ENCODE measurements at places on chromosomes 7 and 10. TPM values are rescaled to one million over a fixed set of nuclear protein-coding genes. Genes with fewer than 3 reads are reported as not detected.

C1QL3 gene
- total RNA-seq = not detected

SLC26A4 gene
- total RNA-seq = 6.8 TPM

PBLD gene
- 0.86 TPM for total RNA-seq

FAM25C gene
- not detected for total RNA-seq

ANXA11 gene
- 34.2 TPM for total RNA-seq

TBXAS1 gene
- 6.3 TPM for total RNA-seq

MYL10 gene
- total RNA-seq = not detected

HOXA1 gene
- 5.5 TPM for total RNA-seq

HHEX gene
- not detected for total RNA-seq

GALNT17 gene
- total RNA-seq = not detected

PNLIPRP1 gene
- not detected for total RNA-seq

ZP3 gene
- 2.0 TPM for total RNA-seq

- DNase-seq = no peak
These were observed 110.9 kb downstream of the CCDC7 start for GRCh38 chr10:32556783-32557395.

GRCh38 chr10:127790066-127790624, 53.2 kb downstream of the FOXI2 start:
- no peak for DNase-seq

GRCh38 chr7:88322151-88322550, 15.5 kb upstream of the STEAP4 start:
- DNase-seq = no peak

DNA sequence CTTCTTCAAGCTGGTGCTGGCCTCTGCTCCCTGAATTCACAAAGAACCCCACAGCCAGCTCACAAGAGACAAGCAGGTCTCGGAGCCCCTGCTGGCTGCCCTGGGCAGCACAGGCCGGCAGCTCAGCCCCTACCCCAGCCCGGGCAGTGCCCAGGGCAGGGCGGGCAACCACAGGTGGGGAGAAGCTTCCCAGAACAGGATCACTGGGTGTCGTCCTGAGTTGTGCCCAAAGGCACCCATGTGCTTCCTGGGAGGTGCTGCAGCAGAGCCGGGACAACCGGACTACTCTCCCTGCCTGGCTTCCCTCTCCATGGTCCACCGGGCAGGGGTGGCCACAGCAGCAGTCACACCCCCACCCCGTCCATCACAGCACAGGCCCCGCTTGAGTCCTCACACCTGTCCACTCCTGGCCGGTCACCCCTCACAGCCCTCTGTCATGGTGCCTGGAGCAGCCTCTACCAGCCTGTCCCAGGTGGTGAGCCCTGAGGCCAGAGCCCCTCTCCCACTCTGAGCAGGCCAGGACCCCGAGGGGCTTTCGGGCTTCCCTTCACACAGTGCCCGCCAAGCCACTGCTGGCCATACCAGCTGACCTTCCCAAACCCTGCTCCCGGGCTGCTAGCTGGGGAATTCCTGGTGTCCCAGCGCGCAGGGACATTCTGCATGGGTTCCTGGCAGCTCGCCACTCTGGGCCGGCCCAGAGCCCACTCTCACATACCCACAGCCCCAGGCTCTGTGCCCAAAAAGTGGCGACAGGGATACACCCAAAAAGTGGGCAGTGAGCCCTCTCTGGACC, 3.1 kb downstream of the RASGEF1A start:
- no peak for DNase-seq

GRCh38 chr7:13852281-13852968, 137.0 kb downstream of the ETV1 start:
- no peak for DNase-seq

DNA sequence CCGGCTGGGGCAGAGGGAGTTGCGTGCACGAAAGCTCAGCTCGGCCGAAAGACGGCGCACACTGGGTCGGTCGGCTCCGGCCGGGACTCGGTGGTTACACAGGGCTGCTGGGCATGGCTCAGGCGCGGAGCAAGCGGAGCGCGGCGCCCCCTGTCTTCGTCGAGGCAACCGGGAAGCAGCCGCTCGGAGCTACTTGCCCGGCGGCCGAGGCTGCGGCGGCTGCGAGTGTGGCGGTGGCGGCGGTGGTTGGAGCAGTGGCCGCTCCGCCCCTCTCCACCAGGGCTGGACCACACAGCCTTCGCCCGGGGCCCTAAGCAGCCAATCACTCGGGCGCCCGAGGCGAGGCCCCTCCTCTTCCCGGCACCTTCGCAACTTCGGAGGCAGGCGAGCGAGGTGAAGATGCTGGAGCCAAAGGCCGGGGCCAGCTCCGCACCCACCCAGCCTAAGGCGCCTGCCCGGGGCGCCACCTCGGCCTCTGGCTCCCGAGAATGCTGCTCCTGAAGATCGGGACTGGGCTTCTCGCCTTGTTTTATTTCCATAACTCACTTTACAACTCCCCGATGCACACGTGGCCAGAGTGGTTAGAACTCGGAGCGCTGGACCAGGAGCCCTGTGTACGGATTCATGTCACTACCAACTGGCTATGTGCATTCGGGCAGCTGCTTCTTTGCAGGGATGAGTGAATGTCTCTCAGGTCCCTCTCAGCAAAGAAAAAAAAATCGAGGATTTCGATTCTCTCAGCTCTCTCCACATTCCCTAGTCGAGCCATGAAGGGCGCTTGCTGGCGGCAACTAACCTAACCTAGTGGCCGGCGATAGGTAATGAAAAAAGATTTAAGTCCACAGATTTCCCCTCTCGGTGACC, at the start of gene TLL2:
Gene TLL2 (minus strand): TSS at position 229 of the 864 bp plus-strand sequence. CDS start 241 bp downstream, outside the sequence.
- DNase-seq = peak; percentile 92

- peak; percentile 85 for DNase-seq
These were observed 21.0 kb upstream of the GNA12 start for GRCh38 chr7:2864999-2865670.

DNA sequence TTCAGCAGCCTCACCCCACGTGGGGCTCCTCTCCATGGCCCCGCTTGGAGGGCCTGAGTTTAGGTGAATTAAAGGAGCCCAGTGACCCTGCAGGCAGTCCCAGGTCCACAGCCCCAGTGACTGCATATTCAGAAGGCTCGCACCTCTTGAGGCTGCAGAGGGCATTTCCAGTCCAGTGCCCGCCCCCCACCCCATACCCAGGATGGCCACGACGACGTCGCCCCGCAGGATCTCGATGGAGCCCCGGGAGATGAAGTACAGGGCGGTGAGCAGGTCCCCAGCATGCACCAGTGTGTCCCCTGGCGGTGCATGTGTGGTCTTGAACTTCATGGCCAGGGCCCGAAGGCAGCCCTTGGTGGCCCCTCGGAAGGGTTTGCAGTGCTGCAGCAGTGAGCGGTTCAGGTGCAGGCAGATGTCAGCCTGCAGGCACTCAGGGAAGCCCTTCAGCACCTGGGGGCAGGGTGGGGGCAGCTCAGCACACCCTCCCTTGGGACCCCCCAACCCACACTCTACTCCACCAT, 28.1 kb downstream of the KCNH2 start:
- DNase-seq = no peak

GRCh38 chr7:155979566-155979965, 167.3 kb upstream of the SHH start:
- DNase-seq = no peak

DNA sequence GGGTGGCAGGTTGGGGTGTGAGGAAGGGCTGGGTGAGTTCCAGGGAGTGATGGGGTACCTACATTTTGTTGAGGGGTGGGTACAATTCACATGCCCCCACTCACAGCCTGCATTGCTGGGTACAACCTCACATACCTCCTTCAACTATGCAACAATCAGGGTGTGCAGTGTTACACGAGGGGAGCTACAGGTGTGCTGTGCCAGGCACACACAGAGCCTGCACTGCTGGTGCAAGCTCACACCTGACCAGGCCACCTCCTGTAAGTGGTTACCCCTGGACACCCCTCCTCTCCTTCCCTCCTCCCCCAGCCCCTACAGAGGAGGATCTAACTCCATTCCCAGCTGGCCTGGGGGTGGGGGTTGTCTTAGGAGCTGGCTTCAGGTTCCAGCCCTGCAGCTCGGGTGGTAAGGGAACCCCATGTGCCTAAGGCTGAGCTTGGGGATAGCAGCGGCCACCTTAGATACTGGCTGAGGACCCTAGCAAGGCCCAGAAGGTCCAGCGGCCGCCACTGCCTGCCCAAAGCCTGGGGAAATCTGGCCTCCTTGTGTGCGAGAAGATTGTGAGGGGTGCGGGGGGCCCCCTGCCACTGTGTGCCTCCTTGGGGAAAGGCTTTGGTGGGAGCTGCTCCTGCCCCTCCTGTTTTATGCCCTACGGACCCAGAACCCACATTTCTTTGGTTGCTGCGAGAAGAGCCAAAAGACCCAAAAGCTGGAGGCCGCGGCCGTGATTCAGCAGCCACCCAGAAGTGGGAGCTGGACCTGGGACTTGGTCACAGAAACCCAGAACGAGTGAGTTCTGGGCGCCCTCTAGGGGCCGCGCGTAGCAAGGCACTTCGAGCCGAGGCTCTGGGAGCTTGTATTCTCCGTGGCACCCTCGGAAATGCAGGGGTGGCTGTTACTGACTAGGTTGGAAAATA, 10.8 kb downstream of the TLX1 start:
- DNase-seq = peak; percentile 81

GRCh38 chr10:77301305-77301730, 336.3 kb downstream of the KCNMA1 start:
- DNase-seq = peak; percentile 32

GRCh38 chr10:88228130-88228529, 355.0 kb downstream of the RNLS start:
- no peak for DNase-seq

GRCh38 chr10:71269301-71270288, 49.5 kb upstream of the SLC29A3 start:
- no peak for DNase-seq

GRCh38 chr10:27619329-27619728, 115.2 kb downstream of the RAB18 start:
- no peak for DNase-seq

DNA sequence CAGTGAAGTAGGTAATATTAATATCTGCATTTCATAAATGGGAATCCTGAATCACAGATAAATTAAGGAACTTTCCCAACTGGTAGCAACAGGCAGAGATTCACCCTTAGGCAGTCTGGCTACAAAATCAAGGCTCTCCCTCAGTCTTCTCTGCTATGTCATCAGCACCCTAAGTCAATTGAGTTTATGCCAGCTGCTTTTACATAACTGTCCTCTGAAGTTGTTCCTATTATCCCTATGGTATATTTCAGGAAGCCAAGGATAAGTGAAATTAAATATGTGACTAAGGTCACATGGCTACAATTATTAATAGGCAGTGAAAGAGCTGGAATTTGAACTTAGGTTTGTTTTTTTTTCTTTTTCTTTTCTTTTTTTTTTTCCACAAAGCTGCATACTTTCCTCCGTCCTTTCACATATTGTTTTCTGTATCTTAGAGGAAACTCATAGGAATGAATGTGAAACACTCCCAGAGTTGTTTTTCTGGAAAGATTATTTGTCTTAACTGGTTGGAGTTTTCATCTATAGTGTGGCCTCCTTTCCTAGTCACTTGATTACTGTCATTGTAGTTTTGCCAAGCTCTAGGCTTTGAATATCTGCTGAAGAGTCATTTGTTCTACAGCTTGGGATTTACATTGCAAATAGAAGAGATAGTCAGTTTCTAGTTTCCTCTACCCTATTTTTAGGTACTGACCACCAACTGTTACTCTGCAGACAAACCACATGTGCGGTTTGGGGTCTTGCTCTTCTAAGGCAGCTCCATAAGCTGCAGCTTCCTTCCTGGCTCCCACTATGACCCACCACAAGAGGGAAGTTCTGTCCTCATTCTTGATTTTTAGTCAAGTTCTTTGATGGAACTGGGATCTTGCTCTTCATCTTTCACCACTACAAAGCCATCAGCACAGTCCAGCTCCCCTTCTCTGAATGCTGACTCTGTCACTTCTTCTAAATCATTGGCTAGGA, 338.0 kb upstream of the KIAA1217 start:
- DNase-seq = no peak

GRCh38 chr7:1127001-1127400, 33.0 kb downstream of the ZFAND2A start:
- no peak for DNase-seq

DNA sequence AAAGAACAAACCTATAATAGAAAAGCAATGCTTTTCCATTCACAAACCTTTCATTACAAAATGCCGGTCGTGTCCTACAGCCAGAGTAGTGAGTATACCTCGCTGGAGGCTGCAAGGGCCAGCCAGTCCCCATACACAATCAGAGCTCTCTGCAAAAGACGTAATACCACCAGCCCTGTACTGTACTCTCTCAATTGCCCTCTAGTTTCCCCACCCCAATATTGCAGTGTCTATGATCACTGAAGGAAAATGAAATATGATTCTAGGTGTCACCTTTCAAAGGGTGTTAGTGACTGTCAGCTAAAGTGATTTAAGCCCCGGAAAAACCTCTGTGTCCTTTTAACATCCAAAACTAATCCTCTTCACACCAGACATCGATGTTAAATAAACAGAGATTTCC, 24.8 kb downstream of the PLXNA4 start:
- DNase-seq = no peak

DNA sequence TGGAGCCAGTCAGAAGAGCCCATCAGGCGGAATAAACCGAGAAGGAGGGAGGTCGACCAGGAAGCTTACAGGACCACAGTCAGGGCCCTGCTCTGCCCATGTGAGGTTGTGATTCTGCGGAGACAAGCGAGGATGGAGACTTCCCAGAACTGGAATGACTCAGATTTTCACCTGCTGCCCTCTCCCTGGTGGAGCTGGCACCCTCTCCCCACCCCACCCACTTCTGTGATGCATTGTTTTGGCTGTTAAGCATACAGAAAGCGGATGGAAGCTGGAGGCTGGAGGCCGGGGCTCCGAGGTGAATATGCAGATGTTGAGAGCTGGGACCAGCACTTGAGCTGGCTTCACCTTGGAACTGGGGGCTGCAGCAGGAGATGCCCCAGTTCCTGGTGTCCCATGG, 57.4 kb downstream of the NPTX2 start:
- DNase-seq = no peak

DNA sequence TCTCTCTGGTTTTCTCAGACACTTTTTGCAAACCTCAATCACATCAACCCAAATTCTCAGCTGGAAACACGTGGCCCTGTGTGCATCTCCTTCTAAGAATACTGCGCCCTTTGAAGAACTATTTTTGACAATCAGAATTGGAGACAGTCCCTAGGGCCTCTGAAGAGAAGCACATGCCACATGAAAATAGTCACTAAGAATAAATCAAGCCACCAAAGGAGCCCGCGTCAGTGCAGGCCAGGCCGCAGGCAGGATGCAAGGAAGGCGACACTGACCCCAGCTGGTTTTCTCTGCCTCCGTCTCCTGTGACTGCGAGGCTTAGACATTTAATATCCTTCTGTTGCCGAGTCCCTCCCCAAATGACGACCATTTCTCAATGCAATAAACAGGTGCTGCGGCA, 88.0 kb upstream of the ADAM12 start:
- DNase-seq = no peak

GRCh38 chr10:36349445-36350078, 707.5 kb upstream of the FZD8 start:
- DNase-seq = peak; percentile 77

DNA sequence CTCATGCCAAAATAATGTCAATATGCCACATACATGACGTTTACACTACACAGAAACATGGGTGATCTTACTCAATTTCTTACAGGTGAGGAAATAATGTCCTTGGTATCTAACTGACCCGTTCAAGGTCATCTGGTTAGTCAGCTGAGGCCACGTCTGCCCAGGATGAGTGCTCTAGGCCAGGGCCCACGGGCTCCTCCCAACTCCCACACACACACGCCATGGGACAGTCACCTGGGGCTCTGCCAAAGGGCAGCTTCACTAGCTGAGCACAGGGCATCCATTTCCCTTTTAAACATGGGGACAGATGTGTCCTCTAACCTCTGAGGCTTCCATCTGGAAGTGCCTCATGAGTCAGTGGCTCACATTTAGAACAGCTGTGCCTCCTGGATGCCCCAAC, 123.9 kb downstream of the TNS3 start:
- peak; percentile 84 for DNase-seq

Measured in Daoy (cell line).